ENCODE measurements at places on chromosomes 4 and X.

DNA sequence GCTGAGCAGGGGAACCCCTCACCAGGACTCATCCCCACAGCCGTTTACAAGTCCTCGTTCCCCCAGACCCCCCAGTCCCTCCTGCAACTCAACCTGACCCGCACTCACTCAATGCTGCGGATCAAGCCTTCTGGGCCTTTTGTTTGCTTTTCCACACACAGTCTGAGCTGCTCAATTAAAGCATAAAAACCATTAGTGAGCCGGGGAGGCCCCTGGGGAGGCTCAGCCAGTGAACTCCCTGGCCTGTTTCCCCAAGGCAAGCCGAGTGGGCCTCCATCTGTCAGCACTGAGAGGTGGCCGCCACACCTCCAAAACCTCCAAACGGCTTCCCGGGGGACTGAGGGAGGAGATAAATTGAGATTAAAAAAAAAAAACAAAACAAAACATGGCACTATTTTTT lies 158.5 kb downstream of the SHOX start:
- DNase-seq = no peak

- no peak for DNase-seq
Measured at GRCh38 chr4:74755486-74755885, 38.8 kb downstream of the BTC start.

GRCh38 chr4:147638942-147639341 lies 21.7 kb downstream of the TMEM184C start:
- no peak for DNase-seq

GRCh38 chr4:154208424-154208823 lies 283.2 kb downstream of the DCHS2 start:
- no peak for DNase-seq

- DNase-seq = no peak
Measured at GRCh38 chr4:61299316-61299715, 99.2 kb downstream of the ADGRL3 start.

GRCh38 chrX:130171446-130172126 lies at the start of gene RAB33A:
TSS of gene RAB33A (plus strand) at chrX:130171962. CDS start at chrX:130172063, 101 bp downstream.
- no peak for DNase-seq

GRCh38 chr4:153759407-153760316 lies at the start of gene RNF175:
TSS of gene RNF175 (minus strand) at chr4:153760024. CDS start at chr4:153759862, 162 bp downstream.
- DNase-seq = no peak

GRCh38 chr4:126591583-126591982 lies 1041.2 kb upstream of the INTU start:
- DNase-seq = no peak

DNA sequence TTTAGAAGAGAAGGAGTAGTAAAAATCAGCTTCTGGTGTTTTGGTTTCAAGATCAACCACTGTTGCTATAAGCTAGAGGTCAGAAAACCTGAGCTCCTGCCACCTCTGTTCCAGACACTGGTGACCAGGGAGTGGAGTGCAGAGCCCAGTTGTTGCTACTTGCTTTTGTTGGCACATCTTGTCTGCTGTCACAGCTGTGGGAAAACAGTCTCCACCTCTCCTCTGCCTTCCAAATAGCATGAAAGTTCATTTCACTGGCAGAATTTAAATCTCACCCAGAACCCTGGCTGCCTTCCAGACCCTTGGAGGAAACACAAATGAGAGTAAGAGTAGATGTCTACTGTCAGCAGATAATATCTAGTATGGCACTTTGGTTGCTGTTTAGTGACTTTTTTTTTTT lies 297.5 kb upstream of the KLF3 start:
- no peak for DNase-seq

All from activated CD8-positive, alpha-beta memory T cell treated with anti-CD3 and anti-CD28 coated beads for 4 hours (primary cell).